ENCODE measurements at places on chromosomes 5 and 9. TPM values are rescaled to one million over a fixed set of nuclear protein-coding genes. Genes with fewer than 3 reads are reported as not detected.

Gene GABRG2
- polyA plus RNA-seq = not detected

Gene NR5A1
- polyA plus RNA-seq = 0.60 TPM

Gene NKD2
- polyA plus RNA-seq = 1.8 TPM

Gene RNF145
- polyA plus RNA-seq = 13.2 TPM

Gene SV2C
- polyA plus RNA-seq = not detected

Gene RNF183
- polyA plus RNA-seq = not detected

Gene LCN1
- not detected for polyA plus RNA-seq

Gene PCSK1
- polyA plus RNA-seq = 0.60 TPM

Gene PCDHA1
- 0.10 TPM for polyA plus RNA-seq

Gene ZNF366
- 1.6 TPM for polyA plus RNA-seq

Gene LCN12
- not detected for polyA plus RNA-seq

Gene GPX8
- polyA plus RNA-seq = 8.9 TPM

Gene RXFP3
- polyA plus RNA-seq = not detected

Gene DCAF12
- 28.2 TPM for polyA plus RNA-seq

Gene OSMR
- 12.4 TPM for polyA plus RNA-seq

Gene TMEM8B
- polyA plus RNA-seq = 9.5 TPM

Gene CYSRT1
- polyA plus RNA-seq = not detected

Gene FAM174A
- 10.8 TPM for polyA plus RNA-seq

Gene TEK
- 0.23 TPM for polyA plus RNA-seq
